RWPE2 (cell line): ENCODE measurements at places on chromosomes 7 and 10.

DNA sequence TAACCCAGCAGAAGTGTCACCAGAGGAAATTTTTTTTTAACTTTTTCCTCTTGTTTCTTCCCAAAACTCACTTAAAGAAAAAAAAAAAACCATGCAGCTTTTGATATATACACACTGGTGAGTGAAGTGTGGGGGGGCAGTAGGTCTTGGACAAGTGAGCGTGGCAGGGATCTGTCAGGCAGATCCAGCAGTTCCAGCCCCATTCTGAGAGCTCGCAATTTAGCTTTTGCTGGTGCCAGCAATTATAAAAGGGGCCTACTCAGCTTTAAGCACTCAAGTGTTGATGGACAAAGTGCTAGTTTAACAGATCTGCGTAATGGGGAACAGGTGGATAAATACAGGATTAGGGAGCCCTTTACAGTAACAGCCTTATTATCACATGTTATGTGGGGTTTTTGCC, 619.2 kb upstream of the GALNT17 start:
- DNase-seq, result no peak

DNA sequence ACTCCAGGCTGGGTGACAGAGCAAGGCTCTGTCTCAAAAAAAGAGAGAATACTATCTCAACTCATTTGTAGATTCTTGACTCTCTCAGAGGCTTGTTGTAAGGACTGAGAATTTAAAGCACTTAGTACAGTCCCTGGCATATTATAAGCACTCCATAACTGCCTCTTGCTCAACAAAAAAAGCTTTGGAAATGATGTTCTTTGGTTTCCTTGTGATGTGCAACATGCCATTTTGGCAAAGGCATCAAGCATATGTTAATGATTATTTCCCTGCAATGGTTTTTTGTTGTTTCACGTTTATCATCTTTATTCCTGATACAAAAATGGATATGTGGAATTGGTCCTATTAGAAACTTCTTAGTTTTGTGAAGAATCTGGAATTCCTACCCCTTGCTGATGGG, 15.7 kb downstream of the NOLC1 start:
- DNase-seq, result no peak

DNA sequence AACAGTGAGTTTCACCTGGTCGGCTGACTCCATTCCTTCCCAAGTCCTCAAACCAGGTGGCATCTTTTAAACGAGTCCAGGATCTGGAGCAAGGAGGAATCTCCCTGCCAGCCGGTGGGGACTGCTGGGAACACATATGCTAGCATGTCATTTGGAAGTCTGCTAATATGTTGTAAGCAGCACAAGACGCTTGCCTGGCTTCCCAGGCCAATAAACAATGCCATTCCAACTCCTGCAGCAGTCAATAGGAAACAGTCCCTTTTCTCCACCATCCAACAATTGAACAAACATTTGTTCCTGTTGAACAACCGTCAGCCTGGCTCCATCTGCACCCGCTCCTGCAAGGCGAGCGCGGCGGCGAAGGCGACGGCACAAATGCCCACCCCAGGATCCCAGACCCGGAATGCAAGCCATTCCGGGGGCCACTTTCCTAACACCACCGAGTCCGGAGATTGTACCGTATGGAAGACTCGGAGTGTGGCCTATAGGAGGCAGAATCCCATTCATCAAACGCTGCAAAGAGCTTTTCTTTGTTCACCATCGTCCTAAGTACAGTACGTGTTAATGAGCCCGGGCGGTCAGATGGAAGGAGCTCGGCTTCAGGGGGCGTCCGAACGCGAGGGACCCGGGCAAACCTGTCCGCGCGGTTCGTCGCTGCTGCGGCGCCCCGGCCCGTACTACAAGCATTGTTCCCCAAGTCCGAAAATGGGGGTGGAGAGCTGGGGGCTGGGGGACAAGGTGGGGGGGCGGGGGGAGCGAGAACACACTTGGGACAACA, 1.6 kb downstream of the FAM53B start:
- no peak for DNase-seq

GRCh38 chr7:85776691-85777345, 590.0 kb upstream of the SEMA3D start:
- DNase-seq, result no peak

DNA sequence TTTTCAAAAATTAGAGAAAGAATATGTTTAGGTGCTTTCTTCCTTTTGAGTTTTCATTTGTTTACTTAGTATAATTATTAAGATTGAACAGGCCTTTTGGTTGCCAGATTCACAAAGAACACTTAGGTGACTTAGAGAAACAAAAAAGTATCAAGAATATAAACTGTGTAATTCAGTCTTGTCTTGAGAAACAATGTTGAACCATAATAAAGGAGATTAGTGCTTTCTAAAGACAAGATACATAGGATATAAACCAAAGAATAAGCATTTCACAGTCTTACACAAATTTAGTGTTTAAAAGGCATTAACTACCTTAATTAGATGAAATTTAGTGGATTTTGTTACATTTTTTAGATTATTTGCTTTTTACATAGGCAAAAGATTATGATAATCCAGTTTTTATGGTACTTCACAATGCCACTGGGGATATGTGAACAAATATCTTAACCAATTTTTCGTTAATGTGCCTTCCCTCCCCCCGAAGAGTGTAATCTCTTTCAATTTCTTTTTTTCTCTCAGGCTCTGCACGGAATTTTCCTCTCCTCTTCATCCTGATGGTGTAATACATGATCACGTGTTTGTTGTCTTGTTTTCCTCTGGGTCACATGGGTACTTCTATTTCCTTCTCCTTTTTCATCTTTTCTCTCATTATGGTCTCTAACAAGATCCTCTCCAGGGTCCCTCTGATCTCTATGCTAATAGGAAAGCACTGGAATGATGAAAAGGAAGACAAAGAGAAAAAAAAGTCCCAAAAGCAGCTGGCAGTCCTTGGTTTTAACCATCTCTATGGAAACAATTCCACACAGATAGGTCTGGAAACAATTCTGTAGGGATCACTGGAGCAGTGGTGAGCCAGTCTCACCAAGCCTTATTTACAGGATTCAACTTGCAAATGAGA, 3.7 kb upstream of the HNRNPH3 start:
- DNase-seq, result no peak

GRCh38 chr7:16728811-16729210, 24.7 kb upstream of the TSPAN13 start:
- no peak for DNase-seq

DNA sequence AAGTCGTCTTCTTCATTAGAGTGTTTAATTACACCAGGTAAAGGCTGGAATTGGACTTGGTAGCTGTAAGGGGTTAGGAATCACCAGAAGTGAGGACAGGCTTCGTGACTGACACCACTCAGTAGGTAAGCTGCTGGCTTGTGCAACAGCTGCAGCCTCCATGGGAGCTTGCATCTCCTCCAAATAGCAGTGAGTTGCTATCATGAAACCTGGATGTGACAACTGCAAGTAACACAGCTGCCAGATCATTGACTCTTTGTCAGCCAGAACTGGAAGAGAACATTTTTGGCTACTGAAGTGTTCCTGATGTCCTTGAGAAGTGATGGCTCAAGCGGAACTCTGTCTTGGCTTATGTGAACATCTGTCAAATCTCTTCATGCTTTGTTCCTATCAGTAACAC, 64.1 kb upstream of the MSRB2 start:
- DNase-seq, result no peak

- DNase-seq, result no peak
Observed at GRCh38 chr10:32929634-32930033, 28.4 kb downstream of the ITGB1 start.

GRCh38 chr10:20247891-20248708, 431.9 kb downstream of the PLXDC2 start:
- no peak for DNase-seq

DNA sequence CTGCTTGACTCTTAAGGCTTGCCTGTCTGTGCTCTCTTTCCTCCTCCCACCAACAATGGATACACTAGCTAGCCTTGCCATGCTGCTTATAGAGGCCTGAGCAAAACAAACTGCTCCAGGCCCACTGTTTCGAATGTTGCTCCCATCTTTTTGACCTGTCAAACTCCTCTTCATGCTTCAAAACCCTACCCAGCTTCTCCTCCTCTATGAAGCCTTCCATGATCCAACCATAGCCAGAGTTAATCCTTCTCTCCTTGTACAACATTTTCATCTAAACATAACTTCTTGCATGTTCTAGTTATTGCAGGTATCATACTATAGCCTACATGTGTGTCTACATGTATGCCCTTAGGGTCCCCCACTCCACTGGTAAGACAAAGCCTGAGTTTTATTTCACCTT, 426.7 kb upstream of the MGMT start:
- DNase-seq, result no peak

DNA sequence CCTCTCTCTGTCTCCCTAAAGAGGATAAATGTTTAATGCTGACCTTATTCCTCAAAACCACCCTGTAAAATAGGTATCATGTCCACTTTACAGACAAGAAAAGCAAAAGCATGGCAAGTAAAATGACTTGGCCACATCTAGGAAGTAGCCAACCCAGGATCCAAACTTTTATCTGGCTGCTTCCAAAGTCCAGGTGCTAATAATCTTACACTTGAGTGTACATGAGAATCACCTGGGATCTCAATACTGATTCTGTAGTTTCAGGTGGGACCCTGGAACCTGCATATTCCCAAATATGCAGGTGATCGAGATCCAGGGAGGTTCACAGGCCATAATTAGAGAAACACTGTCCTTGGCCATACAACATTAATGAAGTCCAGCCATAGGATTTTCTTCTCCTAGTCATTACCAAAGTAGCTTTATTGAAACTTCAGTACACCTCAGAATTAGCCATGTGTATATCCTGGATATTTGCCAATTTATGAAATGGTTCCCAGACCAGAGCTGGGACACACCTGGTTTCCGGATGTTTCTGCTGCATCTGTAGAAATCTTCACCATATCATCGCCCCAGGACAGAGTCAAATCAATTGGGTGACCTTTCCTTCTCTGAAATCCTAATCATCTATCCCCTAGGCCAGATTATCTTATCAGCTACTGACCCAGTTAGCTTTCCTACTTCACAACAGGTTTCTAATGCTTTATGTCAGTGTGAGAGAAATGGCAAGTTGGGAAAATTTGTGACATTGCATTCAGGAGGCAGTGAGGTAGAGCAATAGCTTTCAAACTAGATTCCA, 119.1 kb upstream of the KMT2E start:
- no peak for DNase-seq

GRCh38 chr7:85620936-85621685, 434.3 kb upstream of the SEMA3D start:
- DNase-seq, result no peak

GRCh38 chr10:120423431-120424197, 33.4 kb upstream of the PLPP4 start:
- DNase-seq, result no peak

GRCh38 chr10:4243651-4244050, 458.6 kb upstream of the KLF6 start:
- DNase-seq, result no peak

- DNase-seq, result no peak
Observed at GRCh38 chr7:29480451-29480850, 83.2 kb upstream of the PRR15 start.

GRCh38 chr10:97611473-97611872, 21.8 kb downstream of the MORN4 start:
- DNase-seq, result no peak
